GM13976 (cell line): ENCODE measurements at places on chromosomes 2 and 18.

- DNase-seq = no peak
These were observed 77.0 kb downstream of the SMIM21 start for GRCh38 chr18:75350512-75350839.

GRCh38 chr2:28293416-28293815 is 99.2 kb upstream of the FOSL2 start:
- no peak for DNase-seq

DNA sequence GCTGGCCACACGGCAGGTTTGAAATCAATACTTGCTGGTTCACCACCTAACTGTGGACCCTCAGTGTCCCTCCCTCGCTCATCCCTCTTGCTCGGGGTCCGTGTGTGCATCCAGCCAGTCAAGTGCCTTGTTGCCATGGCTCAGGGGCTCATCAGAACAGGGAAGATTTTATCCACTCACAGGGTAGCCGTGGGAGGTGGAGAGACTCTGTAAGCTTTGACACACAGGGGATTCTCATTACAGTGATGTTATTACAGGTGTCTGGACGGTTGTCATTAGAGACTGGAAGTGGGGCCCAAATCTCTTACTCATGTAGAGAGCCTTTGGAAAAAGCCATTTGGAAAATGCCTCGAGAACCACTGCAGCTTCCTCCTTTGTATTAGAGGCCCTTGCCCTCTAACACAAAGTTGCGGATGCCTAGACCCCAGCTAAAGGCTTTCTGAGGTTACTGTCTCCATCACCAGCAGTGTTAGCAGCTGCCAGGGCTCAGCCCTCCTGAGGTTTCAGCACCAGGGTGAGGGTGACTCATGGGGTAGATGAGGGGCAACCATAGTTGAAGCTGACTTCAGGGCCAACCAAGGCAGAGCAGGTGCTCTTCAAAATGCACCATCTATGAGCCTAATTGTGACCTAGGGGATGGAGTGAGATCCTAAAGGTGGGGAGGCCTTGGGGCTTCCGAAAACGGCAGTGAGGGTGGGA is 195.6 kb downstream of the CLIP4 start:
- no peak for DNase-seq

- no peak for DNase-seq
These were observed 364.1 kb downstream of the ARHGAP15 start for GRCh38 chr2:143493339-143493738.

DNA sequence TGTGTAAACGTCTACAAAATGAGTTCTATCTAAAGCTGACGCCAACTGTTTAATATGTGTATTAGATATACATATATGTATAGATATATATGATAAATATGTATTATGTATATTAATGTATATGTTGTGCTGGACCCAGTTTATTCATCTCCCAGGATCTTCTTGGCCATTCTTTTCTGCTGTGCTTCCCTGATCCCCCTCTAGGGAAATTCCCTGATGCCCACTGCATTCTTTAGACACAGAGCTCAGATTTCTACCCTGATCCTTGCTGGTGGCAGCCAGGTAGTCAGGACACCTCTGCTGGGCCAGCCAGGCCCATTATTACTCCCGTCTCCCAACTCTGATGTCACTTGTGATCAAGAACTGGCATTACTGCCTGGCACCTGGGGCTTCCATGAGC is 292.0 kb downstream of the PTPRM start:
- no peak for DNase-seq
